ENCODE measurements at places on chromosomes 1 and 21.

DNA sequence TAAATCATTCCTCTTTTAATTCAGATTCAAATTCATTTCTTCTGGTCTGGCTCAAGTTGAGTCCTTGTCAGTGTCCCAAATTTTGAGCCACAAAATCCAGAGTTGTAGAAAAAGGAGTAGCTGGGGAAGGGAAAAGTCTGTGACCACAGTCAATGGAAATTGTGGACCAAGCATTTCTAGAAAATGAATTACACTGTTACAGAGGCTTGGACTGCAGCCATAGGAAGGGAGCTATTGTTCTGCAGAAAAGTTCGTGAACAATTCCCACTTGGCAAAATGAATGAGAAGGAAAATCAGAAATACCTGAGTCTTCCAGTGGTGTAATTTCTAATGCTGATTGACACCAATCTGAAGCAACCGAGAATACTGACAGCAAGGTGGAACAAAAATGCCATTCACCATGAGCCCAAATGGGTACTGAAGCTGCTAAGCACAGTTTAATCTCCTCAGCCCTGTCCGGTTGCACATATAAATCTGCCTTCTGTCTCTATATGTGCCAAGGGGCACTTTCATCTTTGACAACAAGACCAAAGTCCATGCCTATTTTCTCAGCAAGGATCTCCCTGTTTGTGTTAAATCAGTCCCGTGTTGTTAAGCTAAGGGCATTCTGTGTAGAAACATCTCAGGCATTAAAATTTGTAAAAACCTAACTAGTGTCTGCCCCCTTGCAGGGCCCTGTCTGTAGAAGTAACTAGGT lies 51.3 kb downstream of the TEX35 start:
- no peak for DNase-seq

DNA sequence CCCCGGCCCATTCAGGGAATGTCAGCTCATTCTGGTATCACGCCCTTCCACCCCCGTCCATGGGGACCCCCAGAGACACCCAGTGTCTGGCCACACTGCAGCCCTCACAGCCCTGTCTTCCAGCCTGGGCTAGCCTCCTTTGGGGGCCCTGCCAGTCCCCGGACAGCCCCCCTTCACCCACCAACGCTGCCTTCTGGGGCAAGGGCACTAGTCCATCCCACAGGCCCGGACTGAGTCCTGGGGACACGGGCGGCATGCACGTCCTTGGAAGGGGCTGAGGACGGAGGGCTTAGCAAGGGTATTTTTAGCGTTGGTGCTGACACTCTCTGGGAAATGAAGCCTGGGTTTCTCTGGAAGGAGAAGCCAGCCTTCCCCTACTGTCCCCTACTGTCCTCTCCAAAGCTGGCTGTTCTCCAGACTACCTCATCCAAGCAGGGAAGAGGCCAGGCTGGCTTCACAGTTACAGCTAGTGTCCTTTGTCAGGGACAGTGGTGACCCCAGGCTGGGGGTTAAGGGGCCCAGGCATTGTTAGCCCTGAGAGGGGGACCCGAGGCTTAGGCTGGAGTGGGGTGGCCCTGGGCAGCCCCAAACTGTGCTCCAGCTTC lies 39.5 kb downstream of the COQ8A start:
- DNase-seq = no peak

GRCh38 chr1:9643351-9644256 lies 7.9 kb upstream of the PIK3CD start:
- DNase-seq = no peak

DNA sequence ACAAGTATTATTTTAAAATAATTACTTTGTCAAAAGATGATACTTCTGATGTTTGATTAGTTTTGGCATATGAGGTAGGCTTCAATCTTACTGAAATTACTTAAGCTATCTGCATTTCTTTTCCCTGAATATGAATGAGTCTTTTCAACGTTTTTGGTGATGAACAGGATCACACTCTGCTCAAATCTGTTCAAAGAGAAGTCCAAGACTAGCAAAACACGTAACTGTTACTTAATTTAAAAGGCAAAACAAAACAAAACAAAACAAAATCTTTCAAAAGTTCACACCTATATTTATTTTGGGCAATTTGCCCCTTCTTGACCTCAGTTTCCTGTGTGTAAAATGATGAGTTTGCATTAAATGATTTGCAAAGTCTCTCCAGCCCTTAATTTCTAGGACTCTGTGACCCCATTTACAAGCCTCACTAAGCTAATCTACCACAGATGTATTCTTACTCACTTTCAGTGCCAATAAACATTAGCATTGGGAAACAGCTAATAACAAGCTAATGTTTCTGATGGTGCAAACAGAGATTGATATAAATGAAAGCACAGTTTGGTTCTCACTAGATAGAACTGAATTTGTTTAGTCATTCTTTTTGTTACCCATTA lies 865.4 kb downstream of the LTN1 start:
- no peak for DNase-seq

- no peak for DNase-seq
These were observed 1.7 kb upstream of the OPTC start for GRCh38 chr1:203492082-203492747.

DNA sequence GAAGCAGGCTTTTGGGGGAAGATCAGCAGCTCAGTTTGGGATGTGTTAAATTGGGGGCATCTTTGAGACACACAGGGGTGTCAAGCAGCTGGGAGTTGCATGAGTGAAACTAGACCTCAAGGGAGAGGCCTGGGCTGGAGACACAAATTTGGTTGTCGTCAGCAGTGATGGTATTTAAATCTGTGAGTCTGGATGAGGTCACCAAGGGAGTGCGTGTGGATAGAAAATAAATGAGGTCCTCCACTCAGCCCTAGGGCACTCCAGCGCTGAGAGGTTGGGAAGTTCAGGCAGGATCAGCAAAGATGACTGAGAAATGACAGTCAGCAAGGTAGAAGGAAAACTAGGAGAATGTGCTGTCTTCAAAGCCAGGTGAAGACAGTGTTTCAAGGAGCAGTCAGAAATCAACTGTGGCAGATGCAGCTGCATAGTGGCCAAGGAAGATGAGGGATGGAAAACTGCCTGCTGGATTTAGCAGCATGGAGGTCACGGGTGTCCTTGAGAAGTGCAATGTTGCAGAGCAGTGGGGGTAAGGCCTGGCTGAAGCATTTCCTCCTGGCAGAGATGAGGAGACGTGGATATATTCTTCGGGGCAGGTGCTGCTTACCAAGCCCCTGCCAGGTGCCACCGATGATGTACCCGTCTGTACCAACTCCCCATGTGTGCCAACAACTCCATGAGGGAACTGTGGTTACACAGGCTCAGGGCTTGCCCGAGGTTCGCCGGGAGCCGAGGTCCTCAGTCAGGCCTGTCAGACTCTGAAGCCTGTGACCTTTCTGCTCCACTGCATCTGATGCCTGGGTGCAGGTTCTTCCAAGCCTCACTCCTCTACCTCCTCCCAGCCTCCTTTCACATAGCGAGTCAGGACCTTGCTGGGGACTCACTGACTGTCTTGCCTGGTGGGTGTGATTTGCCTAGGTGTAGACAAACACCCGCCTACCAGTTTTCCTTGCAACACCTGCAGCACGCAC lies 11.3 kb downstream of the MAP7D1 start:
- DNase-seq = no peak

- no peak for DNase-seq
These were observed 244.3 kb downstream of the BARHL2 start for GRCh38 chr1:90472775-90473174.

DNA sequence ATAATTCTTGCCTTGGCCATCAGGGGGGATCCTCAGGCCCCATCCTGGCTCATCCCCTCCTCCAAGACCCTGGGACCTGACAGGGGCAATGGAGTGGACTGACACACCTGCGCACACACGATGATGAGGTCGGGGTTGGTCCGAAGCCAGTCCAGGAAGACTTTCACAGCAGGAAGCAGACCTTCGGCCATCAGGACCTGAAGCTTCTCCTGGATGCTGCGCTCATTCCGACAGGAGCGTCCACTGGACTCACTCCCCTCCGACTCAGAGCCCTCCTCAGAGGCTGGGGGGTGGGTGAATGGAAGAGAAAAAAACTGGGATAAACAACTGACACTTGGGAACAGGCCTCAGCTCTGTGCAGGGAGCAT lies 15.4 kb upstream of the PAQR6 start:
- DNase-seq = no peak

GRCh38 chr1:84390226-84390625 lies 8.1 kb upstream of the DNASE2B start:
- DNase-seq = no peak

- no peak for DNase-seq
These were observed 649 bp downstream of the AHDC1 start for GRCh38 chr1:27603309-27603680.

GRCh38 chr1:44047131-44047530 lies 15.9 kb upstream of the SLC6A9 start:
- no peak for DNase-seq

GRCh38 chr1:61157468-61157987 lies 75.2 kb downstream of the NFIA start:
- DNase-seq = no peak

GRCh38 chr1:180267211-180267561 lies 37.1 kb downstream of the LHX4 start:
- no peak for DNase-seq

DNA sequence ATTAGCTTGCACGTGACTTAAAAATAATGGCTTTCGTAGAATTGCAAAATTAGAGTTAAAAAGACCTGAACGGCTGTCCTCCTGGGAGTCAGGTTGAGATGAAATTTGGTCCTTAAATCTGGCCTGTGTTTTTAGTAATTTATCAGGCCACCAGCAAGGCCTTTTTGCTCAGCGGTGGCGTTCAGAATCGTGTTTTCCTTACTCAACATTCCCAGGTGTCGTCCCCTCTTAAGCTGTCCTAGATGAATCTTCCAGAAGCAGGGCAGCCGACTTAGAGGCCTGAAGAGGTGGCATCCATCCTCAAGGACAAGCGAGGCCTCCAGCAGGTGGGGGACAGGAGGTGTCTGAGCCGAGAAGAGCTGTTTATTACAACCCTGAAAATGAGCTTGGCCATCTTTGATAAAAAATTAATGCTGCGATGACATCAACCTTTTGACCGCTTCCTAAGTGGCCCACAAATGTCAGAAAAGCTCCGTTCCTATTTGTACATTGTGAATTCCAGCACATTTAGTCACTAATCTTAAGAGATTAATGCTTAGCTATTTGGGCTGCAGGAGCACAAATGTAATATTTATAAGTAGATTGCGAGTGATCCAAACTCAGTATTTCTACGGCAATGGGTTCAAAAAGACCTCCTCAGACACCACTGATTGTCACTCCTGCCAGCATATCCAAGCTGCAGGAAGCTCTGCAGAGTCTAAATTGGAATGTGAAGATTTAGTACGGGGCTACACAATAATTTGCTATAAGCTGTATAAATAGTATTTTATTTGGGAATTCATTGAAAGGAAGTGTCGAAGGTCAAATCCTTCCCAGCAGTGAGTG lies 344.1 kb upstream of the VAMP3 start:
- DNase-seq = no peak

GRCh38 chr1:76625886-76626678 lies 241.2 kb upstream of the ST6GALNAC5 start:
- DNase-seq = no peak

GRCh38 chr1:47720111-47720510 lies 277.1 kb downstream of the TRABD2B start:
- no peak for DNase-seq

DNA sequence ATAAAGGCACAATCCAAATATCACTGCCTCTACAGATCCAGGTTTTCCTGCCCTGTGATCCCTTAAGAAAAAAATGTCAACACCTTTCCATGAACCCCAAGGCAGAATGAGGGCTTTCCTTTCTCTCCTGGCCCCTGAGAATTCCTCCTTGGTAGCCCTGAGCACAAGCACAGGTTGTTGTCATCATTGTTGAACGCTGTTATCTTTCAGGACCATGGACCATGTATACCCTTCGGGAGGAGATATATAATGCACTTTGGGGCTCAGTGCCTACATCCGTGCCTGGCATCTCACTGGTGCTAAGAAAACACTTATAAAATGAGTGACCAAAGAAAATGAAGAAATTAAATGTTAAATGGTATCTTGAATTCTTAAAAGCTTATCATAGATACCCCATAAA lies 296.2 kb downstream of the SETD4 start:
- no peak for DNase-seq

GRCh38 chr1:74425676-74426075 lies 86.7 kb downstream of the LRRC53 start:
- no peak for DNase-seq

DNA sequence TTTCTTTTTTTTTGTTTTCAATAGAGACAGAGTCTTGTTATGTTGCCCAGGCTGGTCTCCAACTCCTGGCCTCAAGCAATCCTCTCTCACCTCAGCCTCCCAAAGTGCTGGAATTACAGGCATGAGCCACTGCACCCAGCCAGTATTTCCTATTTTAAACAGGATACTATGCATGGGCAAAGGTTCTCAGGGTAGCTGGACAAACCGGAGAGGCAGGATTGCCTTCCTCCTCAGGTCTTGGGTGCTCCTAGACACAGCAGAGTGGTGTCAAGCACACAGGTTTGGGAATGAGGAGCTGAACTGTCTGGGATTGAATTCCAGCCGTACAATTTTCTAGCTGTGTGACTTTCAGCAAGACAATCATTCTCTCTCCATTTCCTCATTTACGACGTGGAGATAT lies 22.9 kb upstream of the HNRNPU start:
- DNase-seq = no peak

DNA sequence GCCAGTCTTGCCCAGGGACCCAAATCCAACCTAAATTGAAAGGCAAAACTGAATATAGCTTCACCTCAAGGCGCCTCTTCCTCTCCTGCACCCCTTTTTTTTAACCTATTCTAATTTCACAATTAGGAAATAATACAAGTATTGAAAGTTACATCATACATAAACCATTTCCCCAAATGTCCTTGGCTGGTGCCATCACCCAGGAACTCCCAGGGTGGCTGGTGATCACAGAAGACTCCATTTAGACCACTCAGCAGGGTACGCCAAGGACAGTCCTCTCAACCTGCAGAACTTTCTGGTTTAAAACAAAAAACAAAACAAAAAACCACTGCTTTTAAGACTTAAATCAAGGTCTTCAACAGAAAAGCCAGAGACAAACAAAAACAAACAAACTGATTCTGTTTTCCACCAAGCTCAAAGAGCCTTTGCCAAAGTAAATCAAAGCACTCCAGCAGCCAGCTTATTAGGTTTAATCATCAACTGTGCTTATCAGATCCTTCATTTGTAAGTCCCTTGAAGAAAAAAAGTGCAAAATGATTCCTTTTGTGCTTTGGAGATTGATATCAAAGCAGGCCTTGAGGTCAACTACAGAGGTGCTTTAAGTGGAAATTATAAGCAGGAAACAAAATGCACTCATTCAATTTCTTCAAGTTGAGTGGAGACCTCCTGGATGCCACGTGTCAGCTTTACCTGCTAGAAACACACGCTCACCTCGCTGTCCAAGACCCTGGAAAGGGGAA lies 113.0 kb downstream of the ETS2 start:
- DNase-seq = no peak

- DNase-seq = no peak
These were observed 9.8 kb downstream of the JUN start for GRCh38 chr1:58774027-58774426.

DNA sequence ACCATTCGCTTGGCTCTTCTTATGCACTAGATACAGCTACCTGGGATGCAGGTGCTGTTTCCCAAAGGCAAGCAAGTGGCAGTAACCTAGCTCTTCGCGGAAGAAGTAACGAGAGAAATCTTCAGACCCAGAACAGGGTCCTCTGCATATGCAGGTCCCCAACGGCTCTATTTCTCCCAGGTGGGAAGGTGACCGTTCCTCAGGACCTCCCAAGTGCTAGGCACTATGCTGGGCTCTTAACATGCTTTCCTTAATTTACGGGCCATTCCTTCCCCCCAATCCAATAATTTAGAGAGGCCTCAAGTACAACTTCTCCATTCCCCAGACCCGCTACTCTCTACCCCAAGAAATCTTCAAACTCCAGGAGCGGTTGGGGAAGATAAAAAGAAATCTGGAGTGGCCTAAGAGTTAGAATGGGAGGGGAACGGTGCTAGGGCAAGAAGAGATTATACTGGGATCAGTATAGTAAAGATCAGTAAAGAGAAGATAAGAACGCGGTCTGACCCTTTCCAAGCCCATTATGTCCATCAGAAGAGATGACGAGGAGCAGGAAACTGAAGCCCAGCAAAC lies 410 bp downstream of the TXNDC12 start:
- no peak for DNase-seq

All from SIG-M5 (cell line).